ENCODE measurements at places on chromosomes 7 and 10.

DNA sequence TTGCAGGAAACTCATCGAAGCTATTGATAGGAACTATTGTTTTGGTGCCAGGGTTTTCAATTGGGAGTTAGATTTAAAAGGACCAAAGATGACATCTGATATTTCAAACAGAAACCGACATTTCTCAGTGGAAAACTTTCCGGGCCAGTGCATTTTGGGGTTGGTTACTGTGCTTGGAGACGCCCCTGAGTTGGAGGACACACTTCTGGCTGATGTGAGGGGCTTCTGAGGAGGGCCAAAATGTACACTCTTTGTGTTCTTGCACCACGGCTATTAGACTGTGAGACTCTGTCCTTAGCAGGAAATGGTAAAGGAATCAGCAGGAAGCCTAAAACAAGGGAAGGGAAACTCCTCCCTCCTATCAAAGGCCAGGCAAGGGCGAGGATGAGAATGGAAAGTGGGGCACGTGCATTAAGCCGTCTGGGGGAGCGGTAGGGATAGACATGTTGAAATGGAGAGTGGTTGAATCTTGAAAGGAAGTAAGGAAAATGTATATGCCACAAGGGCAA lies 1.8 kb upstream of the SRGN start:
- DNase-seq, result no peak

- no peak for DNase-seq
Measured at GRCh38 chr7:65342723-65343629, 30.7 kb upstream of the ZNF92 start.

GRCh38 chr7:28868712-28869111 lies 89.4 kb downstream of the TRIL start:
- no peak for DNase-seq

DNA sequence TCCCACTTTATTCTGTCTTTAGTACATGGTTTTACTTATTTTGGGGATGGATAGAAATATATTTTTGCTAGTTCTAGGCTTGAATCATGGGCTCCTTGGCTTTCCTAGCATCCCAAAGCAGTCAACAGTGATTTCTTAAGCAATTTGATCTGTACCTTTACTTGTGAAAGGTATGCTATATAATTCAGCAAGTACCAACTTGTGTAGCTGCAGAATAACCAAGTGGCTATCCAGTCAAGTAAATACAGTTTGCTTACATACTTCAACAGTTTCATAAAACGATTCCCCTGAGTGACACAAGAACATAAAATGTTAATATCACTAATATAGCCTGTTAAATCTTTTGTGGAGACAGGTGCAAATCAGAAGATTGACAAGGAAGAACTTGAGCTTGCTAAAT lies 67.2 kb downstream of the PODXL start:
- DNase-seq, result no peak

GRCh38 chr7:41169317-41169716 lies 533.6 kb downstream of the INHBA start:
- no peak for DNase-seq

DNA sequence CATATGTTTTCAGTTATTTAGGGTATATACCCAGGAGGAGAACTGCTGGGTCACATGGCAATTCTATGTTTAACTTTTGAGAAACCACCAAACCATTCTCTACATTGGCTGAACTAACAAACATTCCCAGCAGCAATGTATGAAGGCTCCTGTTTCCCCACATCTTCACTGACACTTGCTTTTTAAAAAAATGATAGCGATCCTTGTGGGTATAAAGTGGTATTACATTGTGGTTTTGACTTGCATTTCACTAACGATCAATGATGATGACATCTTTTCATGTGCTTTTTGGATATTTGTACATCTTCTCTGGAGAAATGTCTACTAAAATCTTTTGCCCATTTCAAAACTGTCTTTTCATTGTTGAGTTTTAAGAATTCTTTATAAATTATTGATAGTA lies 51.2 kb upstream of the ANAPC16 start:
- DNase-seq, result no peak

GRCh38 chr10:106520698-106521097 lies 643.8 kb downstream of the SORCS1 start:
- DNase-seq, result no peak

- no peak for DNase-seq
Measured at GRCh38 chr7:27239387-27240014, 3.1 kb upstream of the EVX1 start.

GRCh38 chr7:49639068-49639593 lies 134.3 kb upstream of the VWC2 start:
- no peak for DNase-seq

- DNase-seq, result no peak
Measured at GRCh38 chr10:7007600-7008190, 403.1 kb downstream of the SFMBT2 start.

DNA sequence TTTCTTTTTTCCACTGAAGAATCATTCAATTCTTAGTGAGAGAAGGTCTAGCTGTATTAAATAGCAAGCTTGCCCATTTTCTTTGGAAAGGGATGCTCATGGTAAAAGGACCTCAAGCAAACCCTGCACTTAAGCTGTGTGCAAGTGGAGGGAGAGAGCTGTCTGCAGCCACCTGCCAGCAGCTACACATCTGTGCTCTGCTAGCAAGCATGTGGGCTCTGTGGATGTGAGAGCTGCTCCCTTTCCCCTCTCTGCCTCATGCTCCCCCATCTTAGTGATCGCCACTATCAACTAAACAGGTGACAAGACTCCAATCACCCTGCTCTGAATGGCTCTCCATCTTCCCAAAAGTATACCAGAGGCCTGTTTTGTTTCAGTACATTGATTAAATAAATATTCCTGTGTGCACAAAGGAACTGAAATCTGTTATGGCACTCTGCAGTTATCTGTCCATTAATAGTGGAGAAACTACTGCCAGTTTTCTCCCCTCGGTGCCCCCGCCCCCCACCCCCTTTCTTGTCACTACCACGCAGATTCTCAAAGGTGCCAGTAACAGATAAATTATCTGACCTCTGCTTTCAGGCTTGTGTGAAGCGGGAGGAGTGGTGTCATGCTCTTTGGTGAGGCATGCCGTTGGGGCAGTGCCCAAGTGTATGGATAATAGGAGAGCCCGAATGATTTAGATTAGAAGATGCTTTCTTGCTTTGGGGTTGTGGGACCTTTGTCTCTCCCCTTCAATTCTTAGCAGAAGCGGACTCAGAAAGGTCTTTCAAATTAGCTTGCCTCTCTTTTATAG lies 26.4 kb downstream of the AUTS2 start:
- DNase-seq, result no peak

DNA sequence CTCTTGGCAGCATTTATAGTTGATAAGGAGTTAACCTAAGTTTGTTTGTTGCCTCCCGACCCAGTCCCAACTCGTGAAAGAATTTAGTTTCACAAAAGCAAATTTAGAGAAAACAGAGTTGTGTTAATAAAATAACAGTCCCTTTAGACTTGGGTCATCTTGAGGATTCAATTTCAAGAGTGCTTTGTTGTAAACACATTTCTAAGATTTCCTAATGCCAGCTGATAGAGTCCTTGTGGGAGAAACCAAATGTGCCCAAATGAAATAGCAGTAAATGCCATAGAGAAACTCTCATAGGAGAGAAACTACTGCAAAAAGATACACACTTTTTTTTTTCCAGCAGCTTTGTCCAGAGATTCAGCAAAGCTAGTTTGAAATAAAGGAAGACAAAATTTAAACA lies 211.3 kb upstream of the BMPER start:
- DNase-seq, result no peak

GRCh38 chr10:70175516-70175915 lies 5.2 kb upstream of the SAR1A start:
- DNase-seq, result no peak

DNA sequence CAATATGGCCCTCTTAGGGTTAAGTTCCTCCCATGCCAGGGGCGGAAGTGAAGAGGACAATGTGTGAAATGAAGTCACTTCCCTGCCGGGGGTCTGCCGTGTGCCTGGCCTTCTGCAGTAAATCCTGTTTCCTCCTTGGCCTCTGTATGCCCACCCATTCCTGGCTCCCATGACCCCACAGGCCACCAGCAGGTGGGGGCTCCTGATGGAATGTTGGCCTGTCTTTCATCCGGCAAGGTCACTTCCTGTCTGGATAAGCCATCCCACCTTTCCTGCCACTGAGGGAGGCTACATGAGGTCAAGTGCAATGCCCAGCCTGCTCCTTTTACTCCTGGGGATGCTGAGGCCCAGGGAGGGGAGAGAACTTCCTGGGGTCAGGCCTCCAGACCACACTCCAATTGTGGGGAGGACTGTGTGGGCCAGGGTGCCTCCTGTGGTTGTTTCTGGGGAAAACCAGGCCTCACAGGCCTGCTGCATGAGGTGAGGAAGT lies 22.3 kb downstream of the PALD1 start:
- no peak for DNase-seq

DNA sequence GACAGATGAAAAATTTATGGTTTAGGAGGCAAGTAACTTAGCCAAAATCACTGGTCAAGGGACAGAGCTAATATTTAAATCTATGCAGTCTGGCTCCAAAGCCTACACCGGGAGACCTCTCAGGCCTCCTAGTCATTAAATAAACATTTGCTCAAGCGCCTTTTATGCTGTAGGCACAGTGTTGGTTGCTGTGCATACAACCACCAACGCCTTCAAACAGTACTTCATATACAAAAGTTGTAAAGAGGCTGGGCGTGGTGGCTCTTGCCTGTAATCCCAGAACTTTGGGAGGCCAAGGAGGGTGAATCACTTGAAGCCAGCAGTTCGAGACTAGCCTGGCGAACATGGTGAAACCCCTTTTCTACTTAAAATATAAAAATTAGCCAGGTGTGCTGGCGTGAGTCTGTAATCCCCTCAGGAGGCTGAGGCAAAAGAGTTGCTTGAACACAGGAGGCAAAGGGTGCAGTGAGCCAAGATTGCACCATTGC lies 159.8 kb downstream of the MAGI2 start:
- DNase-seq, result no peak
